Fibroblast of the aortic adventitia (primary cell): ENCODE measurements at places on chromosomes 7 and 10. TPM values are rescaled to one million over a fixed set of nuclear protein-coding genes. Genes with fewer than 3 reads are reported as not detected.
A peak's percentile ranks its signal among the peaks of the same experiment; 100 is the strongest.

The CTNNA3 gene
- total RNA-seq, result not detected in 2 replicates

The ATP6V0A4 gene
- not detected in 2 replicates for total RNA-seq

The LRIT1 gene
- not detected in 2 replicates for total RNA-seq

The AMZ1 gene
- total RNA-seq, result 0.25 and 0.36 TPM in 2 replicates

GRCh38 chr7:102412548-102412947 lies 16.4 kb downstream of the PRKRIP1 start:
- DNase-seq, result peak; percentile 35

GRCh38 chr10:71715026-71715425 lies 4.6 kb downstream of the C10orf105 start:
- DNase-seq, result no peak

- no peak for DNase-seq
Measured at GRCh38 chr7:73678862-73679261, 4.4 kb downstream of the DNAJC30 start.

GRCh38 chr10:28722065-28722803 lies 44.9 kb downstream of the BAMBI start:
- peak; percentile 38 for DNase-seq

- DNase-seq, result no peak
Measured at GRCh38 chr7:159115601-159116501, 28.8 kb downstream of the VIPR2 start.

DNA sequence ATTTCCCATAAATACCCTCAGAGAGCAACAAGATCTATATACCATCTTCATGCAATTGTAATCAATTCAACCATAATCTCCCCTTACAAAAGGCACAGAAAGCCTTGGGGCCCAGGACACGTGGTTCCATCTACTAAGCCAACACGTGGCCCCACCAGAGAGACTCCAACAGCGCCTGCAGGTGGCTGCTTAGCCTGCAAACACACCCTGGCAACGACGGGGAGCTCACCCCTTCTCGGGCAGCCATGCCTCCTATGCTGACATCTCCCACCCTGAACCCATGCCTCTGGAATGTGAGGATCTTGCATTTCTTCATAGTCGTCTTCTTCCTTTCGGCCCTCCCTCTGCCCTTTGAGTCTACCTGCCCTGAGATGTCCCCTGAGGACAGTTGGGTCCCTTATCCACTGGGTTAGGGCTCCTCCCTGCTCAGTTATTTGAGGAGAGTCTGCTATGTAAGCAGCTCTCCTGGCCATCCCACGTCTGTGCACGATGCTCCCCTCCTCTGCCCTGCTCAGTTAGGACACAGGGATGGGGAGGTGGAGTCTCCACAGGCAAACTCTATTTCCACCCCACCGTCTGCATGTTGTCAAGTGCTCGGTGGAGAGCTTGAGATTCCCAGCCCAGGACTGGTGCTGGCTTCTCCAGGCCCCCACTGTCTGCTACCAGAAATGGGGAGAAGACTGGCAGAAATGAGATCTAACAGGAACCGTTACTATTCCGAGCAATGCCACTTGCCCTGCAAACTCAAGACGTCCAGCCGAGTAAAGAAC lies 36.5 kb downstream of the EBF3 start:
- no peak for DNase-seq
